ENCODE measurements at places on chromosomes 16 and 17.

DNA sequence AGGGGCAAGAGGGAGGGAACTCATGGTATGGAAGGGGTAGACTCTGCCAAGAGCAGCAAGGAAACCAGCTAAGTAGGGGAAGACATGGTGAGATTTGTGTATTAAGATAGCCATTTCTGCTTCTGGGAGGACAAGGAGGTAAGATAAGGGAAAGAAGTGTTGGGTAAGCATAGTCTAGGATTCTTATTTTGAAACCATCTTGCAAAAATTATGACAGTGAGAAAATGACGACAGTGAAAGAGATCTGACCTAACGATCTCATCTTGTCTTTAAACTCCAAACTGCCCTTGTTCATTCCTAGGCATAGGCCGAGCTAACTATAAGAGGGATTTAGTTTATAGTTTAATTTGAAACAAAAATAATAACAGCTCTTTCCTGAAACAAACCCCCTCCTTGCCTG, 5.6 kb upstream of the RBL2 start:
- no peak for DNase-seq

- DNase-seq, result no peak
Measured at GRCh38 chr17:67425571-67426160, 48.6 kb downstream of the PITPNC1 start.

DNA sequence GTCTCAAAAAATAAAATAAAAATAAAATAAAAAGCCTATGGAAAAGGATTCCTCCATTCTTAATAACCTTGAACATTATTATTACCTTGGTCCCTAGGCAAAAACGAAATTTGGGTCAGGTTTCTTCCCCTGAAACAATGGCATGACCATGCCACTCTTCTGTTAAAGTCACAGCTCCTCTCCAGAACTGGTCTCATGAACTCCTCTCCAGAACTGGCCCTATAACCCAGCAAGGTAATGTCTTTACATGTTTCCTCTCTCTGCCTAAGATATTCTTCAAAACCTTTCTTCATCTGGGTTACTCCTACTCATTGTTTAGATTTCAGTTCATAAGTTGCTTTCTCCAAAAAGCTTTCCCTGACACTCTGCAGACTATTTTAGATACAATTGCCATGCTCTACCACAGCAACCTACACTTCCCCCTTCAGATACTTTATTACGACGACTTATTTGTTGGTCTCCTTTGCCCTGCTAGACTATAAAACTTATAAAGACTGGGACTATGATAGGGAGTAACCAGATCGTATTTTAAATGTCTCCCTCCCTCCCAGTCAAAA, 13.5 kb downstream of the TRIM37 start:
- DNase-seq, result no peak

- no peak for DNase-seq
Measured at GRCh38 chr17:69450918-69451317, 36.4 kb downstream of the MAP2K6 start.

GRCh38 chr17:45228763-45229539, 7.3 kb downstream of the FMNL1 start:
- DNase-seq, result peak; percentile 87

- DNase-seq, result no peak
Measured at GRCh38 chr17:4944163-4944553, 4.1 kb downstream of the RNF167 start.

GRCh38 chr17:48004983-48005382, 32.6 kb downstream of the COPZ2 start:
- DNase-seq, result no peak

DNA sequence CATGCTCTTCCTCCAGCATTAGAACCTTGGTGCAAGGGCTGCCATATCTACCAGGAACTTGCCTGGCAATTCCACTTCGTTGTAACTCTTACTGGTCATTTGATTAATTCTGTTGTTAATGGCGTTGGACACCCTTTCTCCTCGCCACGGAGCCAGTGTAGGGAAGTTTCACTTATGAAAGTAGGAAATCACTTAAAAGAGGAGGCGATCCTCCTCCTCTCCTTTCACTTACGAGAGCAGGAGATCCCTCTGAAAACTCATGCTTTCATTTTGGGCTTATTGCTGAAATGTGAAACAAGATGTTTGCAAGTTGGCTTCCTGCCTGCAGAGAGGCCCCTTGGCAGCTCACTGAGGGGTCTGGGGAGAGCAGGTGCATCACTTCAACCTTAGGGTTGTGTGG, 226.0 kb downstream of the SNX29 start:
- no peak for DNase-seq

GRCh38 chr16:17469741-17470181, 999 bp downstream of the XYLT1 start:
- DNase-seq, result no peak

DNA sequence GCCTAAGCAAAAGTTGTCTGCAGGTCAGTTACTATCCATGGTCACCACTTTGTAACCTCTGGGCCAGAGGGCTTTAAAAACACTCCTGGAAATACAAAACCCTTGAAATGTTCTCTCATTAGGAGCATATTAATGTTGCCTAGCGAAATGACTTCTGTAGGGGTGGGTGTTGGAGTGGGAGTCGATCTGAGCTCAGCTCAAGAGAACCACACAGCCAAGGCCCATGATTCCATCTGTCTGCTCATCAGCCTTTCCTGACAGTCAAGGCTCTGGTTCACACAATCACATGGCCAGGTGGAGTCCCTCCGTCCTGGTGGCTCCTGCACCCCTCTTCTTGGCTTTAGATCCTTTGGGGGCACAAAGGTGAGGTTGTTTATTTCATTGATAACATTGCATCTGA, 26.7 kb downstream of the RCVRN start:
- no peak for DNase-seq

DNA sequence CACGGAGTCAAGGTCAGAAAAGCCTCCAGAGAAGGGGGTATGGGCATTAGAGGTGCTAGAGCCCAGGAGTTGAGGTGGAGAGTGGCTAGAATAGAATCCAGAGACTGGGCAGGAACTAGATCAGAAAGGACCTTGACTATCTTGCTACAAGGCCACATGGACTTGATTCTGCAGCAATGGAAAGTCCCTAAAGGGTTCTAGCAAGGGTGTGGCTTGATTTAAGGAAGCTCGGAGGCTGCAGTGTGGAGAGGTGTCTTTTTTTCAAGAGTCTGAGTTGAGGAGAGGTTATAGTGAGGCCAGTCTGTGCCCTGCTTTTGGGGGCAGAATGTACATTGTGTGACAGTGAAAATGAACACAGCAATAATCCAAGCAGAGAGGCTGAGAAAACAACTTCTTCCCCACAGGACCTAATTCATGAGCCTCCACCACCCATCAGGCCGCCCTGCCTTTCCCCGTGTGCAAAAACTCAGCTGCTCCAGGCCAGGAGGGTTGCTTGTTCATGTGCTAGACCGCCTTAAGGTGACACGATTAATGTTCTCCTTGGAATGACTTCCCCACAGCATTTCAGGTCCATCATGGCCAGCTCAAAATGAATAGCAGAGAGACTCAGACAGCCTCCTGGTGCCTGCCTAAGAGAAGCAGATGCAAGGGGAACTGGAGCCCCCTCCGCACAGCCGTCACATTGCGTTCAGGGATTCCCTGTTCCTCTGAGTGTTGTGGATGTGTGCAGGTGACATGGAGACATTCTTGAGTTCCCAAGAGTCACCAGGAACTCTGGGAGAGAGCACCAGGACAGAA, 8.7 kb upstream of the BEAN1 start:
- no peak for DNase-seq

DNA sequence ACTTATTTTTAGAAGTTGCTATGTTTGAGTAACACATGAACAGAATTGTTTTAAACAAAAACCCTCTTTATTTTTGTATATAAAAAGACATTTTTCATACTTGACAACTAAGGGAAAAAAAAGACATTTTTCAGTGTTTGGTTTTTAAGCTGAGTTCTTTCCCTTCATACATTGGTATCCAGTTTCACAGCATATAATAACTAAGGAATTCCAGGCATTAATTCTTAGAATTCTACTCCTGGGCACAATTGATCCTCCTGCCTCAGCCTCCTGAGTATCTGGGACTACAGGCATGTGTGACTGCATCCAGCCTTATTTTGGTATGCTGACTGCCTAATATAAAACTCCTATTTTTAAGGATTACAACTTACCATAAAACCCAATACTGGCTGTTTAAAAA, 8.4 kb downstream of the FBXO47 start:
- DNase-seq, result no peak

- DNase-seq, result no peak
Measured at GRCh38 chr16:14072360-14072759, 1.2 kb downstream of the MRTFB start.

- DNase-seq, result no peak
Measured at GRCh38 chr17:81907219-81908145, 3.7 kb downstream of the PCYT2 start.

Data from left colon (tissue), 2 donors.